Activated CD4-positive, alpha-beta T cell treated with anti-CD3 and anti-CD28 coated beads for 24 hours (primary cell): ENCODE measurements at places on chromosomes 11 and 22.

- DNase-seq = no peak
Measured at GRCh38 chr22:17997456-17997855, 26.9 kb downstream of the MICAL3 start.

- DNase-seq = no peak
Measured at GRCh38 chr22:39212721-39213376, 31.9 kb downstream of the PDGFB start.

- DNase-seq = no peak
Measured at GRCh38 chr11:133661846-133662245, 129.5 kb upstream of the OPCML start.

GRCh38 chr11:70029115-70029860, 48.8 kb upstream of the ANO1 start:
- no peak for DNase-seq

DNA sequence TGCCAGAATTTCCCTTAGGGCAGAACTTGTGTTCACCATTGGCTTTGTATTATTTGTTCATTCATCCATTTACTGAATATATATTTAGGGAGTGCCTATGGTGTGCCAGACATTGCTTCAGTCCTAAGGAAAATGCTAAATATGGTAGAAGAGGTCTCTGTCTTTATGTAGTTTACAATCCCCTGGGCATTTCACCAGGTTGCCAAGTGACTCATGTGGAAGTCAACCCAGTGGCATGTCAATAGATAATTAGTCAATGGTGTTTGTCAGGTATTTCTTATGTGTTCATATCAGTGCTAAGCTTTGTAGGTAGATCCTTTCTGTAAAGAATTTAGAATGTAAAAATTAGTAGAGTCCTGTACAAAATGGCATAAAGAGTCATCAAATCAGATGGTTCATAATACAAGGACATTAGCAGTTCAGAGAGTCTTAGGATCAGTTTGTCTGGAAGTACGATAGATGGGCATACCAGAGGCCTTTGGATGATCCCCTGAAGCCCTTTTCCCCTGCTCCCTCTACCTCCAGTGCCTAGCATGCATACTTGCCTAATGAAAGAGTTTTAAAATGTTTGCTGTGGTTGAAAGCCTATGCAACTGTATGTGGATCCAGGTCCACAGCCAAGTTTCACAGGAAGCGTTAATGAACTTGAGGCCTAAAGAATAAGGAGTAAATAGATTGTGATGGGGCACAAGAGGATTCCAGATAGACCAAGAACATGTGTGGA, 58.5 kb upstream of the SESN3 start:
- no peak for DNase-seq

- no peak for DNase-seq
Measured at GRCh38 chr11:100469835-100470234, 217.3 kb upstream of the ARHGAP42 start.
